ENCODE measurements at places on chromosomes 6 and 20.

DNA sequence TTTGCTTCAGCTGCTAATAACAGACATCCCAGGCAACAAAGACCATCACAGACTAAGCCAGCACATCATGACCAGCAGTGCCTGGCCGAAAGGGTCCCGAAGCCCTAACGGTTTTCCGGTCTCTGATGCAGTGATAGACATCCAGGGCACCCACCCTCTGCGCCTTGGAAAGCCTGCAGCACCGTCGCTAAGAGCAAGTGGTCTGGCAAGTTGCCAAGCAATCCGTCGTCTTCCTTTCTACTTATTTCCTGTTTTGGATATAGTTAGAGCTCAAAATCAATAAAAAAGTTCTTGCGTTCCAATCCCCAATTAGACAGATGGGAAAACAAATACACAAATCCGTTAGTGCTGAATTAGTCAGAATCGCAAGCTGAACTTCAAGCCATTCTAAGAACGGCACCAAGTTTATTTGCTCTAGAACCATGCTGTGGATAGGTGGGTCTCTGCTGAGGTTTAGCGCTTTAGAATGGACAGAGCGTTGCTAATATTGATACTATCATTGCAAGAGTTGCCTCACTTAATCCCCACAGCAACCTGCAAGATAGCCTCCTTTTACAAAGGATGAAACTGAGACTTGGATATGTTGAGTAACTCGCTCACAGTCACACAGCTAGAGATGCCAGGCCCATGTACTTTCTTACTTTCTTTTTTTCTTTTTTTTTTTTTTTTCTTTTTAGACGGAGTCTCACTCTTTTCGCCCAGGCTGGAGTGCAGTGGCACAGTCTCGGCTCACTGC, 163.3 kb upstream of the SNX9 start:
- peak; percentile 26 for DNase-seq

- DNase-seq, result peak; percentile 61
Observed at GRCh38 chr20:41095110-41095969, 42.0 kb upstream of the PLCG1 start.

GRCh38 chr6:149905911-149906371, 8.0 kb upstream of the RAET1E start:
- DNase-seq, result peak; percentile 20

- peak; percentile 99 for DNase-seq
Observed at GRCh38 chr6:21593412-21593926, at the start of gene SOX4. TSS of gene SOX4 (plus strand) at chr6:21593751. CDS start at chr6:21594535, 784 bp downstream.

DNA sequence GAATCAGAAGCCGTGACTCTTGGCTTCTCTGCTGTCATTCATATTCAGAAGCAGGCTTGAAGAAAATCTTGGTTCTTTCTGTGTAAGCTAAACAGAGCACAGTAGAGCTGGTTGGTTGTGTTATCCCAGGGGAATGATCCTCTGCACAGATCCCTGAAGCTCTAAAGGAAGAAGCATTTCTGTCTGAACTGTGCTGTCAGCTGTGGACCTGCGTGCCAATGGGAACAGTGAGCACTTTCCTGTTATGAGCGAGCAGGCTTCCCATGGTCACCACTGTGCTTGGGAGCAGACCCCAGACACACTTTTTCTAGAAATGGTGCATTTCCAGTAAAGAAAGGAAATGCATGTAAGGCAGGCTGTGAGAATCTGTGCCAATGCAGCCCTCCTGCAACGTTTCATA, 490.2 kb downstream of the EPM2A start:
- DNase-seq, result no peak

DNA sequence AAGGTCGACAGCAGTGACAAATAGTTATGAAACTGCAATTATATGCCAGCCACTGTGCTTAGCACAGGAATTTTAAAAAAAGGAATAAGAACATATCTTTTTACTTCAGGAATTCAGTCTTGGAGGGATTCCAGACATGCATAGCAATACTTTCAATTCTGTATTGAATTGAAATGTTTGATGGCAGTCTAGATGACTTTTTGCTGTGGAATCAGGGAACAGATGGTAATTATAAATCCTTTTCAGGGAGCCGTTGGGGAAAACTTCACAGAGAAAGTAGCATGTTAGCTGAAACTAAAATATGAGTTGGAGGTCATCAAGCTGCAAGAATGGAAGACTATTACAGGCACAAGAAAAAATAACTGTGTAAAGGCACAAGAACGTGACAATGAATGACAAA, 74.8 kb downstream of the IMPG1 start:
- no peak for DNase-seq

GRCh38 chr20:1130847-1131246, 12.4 kb downstream of the PSMF1 start:
- no peak for DNase-seq

DNA sequence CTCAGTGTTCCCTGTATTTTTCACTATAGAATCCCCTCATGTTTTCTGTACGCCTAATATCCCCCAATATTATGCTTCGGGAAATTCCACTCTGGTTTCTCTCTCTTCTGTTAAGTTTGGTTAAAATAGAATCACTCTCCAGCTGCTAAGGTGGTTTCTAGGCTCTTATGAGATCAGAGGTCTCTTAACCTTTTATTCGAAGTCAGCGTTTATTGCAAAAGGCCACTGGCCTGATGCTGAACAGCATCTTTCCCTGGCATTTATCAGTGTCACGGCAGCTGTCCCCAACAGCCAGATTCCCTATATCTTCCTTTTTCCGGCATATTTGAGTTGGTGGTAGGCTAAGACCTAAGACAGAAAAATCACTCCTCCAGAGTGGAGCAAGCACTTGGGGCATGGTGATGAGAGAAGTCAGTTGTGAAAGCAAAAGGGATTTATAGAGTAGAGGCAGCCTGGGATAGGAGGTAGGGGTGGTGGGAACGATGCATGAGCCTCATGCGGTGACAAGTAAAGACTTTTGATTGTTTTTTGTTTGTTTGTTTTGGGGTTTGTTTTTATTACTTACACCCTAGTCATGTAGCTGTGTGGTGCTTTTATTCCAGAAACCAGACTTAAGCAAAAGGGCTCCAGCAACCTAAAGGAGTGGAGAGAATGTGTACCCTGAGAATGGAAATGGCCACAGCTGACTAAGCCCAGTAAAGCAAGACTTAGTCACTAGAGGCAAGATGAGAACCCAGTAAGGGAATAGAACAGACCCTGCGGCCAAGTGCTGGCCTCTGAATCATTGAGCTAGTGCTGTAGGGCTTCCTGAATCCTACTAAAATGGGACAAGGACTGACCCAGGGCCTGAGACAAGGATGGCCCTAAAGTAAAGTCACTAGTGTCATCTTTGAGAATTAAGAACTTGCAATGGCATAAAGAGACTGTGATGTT, 233.0 kb upstream of the PRND start:
- DNase-seq, result no peak

GRCh38 chr6:3759646-3760232, 8.2 kb upstream of the PXDC1 start:
- no peak for DNase-seq

GRCh38 chr6:57135885-57136284, 36.2 kb upstream of the BAG2 start:
- no peak for DNase-seq

DNA sequence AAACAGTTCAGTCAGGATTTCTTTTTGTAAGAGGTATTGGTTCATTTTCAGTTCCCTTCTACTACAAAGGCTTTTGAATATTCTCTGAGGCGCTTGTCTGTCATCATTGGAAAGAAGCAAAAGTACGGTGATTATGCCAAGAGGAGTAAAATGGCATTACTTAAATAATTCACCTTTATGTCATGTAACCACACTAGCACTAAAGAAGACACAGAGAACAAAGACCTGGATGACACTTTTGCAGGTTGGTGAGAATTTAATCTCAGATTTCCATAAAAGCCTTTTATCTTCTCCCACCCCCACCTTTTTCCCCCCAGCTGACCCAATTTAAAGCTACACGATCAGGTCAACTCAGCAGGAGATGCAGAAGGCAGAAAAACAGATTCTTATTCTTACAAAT, 451.8 kb downstream of the HACE1 start:
- DNase-seq, result no peak

DNA sequence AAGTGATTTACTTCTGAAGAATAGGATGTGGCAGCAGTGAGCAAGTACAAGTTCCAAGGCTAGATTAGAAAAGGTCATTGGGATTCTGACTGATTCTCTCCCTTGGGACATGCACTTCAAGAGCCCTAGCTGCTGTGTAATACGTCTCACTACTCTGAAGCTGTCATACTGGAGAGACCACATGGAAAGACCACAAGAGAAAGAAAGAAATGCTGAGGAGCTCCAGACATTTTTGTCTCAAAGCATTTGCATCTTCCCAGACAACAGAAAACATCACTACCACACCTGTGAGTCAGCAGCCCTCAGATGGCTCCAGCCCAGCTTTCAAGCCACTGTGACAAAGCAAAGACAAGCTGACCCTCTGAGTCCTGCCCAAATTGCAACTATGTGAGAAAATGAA, 20.7 kb downstream of the TENT5A start:
- DNase-seq, result no peak

DNA sequence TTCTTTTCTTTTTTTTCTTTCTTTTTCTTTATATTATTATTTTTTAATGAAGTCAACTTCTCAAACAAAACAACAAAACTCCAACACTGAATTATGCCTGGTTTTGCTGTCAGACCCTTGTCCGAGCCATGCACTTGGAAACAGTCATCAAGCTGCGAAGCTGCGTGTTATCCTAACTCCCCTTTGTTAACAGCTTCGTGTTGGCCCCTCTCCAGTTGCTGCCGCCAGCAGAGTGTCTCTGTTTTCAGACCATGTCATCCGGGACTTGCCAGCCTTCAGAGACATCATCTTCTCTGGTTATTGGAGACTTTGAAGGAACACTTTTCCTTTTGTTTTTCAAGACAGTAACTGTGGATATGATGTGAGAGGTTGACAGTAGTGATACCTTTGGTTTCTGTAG, 83.1 kb downstream of the TRMT11 start:
- no peak for DNase-seq

DNA sequence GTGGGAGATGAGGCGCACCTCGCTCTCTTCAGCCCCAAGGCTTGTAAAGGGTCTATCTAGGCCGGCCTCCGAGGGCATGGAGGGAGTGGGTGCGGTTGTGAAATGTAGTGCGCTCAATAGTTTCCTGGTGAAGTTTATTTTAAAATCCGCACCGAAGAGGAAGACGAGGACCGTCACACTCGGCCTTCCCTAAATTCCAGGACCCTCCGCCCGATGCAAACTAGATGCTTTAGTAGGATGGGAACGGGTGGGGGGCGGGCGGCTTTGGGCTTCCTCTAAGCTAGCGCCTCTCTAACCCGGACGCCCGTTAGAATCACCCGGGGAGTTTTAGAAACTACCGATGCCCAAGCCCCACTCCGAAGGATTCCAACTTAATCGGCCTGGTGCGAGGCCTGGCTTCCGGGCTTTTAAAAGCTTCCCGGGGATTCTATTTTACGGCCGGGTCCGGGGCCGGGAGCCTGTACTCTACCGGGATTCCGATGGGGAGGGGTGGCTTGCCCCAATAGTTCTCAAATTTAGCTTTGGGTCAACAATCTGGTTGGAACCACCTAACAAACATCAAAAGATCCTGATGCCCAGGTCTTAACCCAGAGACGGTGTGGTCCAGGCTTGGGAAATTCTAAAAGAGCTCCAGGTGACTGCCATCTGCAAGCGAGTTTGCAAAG, 548 bp upstream of the BCAS4 start:
- DNase-seq, result no peak

DNA sequence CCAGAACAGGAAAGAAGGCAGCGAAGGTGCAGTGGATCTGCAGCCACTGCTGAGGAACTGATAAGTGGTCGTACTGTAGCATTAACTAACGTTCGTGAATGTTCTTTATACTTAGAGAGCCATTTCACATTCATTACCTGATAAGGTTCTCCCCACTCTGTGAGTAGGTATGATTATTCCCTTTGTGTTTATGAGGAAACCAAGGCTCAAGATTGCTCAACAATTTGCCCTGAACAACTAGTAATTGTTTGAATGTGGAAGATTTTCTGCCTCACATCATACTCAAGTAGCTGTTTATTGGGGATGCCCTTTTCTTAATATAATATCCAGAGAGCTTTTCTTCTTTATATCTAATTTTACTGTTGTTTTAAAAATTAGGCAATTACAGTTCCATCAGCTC, 24.9 kb upstream of the ELOVL5 start:
- DNase-seq, result no peak

- no peak for DNase-seq
Observed at GRCh38 chr6:160534050-160534696, 129.9 kb downstream of the LPA start.

- peak; percentile 23 for DNase-seq
Observed at GRCh38 chr6:3751730-3752530, 417 bp upstream of the PXDC1 start.

DNA sequence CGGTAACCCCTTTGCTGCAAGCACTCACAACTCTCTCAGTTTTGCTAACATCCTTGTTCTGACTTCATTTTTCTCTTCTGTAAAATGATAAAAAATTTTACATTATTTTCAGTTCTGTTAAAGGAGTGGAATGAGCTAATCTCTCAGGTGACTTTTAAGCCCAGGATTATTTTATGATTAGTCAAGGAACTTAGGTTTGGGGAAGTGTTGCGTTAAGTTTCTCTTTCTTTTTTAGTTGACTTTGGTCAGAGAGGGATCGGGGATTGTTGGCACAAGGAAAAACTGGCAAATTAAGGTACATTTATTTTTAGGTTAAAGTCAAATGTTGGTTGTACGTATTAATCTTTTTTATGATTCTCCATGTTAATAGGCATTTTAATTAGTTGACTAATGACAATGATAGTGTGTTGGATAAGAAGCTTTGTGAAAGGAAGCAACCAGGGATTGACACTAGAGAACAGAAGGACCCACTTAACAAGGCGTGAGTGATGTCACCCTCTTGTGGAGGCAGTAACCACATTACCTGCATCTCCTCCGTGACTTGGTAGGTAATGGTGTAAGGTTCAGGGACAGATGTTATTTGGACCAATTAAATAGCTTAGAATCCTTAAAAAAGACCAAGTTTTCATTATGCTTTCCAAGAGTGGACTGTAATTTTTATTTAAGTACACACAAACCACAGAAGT, 31.6 kb downstream of the CD83 start:
- no peak for DNase-seq

GRCh38 chr6:158939255-158940159, 60.5 kb downstream of the RSPH3 start:
- no peak for DNase-seq
